DMS 273 treated with DMSO at 0.1 percent for 48 hours (cell line): ENCODE measurements at places on chromosomes 5 and 9.

GRCh38 chr9:4590430-4591122, 71.5 kb upstream of the PLPP6 start:
- DNase-seq, result no peak

DNA sequence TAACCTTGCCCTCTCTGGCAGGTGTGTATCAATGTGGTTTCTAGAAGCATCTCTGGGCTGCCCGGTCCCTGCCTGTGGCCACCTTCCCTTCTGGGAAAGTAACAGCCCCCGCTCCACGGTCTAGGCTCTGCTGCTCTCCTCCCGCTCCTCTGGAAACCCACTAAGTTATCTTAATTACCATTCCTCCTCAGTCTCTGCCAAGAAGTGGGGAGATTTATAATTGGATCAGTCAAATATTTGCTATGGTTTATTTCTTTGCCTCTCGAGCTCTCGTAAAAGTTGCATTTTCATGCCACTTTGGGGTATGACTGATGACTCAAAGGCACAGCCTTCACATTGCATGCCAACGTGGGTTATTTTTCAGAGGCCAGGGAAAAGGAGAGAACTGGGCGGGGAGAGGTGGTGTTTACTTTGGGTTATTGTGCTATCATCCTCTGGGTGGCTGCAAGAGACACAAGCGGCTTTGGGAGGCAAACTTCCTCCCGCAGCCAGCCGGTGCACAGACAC, 205.3 kb upstream of the WWC1 start:
- DNase-seq, result no peak

- DNase-seq, result no peak
Measured at GRCh38 chr5:62498961-62499360, 79.7 kb upstream of the LRRC70 start.

GRCh38 chr9:35845824-35846771, 17.1 kb downstream of the TMEM8B start:
- no peak for DNase-seq

GRCh38 chr5:178902849-178903248, 7.1 kb downstream of the ZFP2 start:
- no peak for DNase-seq

- no peak for DNase-seq
Measured at GRCh38 chr9:93663877-93664548, 87.6 kb downstream of the PHF2 start.

GRCh38 chr9:109771087-109771486, 8.9 kb upstream of the PALM2AKAP2 start:
- DNase-seq, result no peak

DNA sequence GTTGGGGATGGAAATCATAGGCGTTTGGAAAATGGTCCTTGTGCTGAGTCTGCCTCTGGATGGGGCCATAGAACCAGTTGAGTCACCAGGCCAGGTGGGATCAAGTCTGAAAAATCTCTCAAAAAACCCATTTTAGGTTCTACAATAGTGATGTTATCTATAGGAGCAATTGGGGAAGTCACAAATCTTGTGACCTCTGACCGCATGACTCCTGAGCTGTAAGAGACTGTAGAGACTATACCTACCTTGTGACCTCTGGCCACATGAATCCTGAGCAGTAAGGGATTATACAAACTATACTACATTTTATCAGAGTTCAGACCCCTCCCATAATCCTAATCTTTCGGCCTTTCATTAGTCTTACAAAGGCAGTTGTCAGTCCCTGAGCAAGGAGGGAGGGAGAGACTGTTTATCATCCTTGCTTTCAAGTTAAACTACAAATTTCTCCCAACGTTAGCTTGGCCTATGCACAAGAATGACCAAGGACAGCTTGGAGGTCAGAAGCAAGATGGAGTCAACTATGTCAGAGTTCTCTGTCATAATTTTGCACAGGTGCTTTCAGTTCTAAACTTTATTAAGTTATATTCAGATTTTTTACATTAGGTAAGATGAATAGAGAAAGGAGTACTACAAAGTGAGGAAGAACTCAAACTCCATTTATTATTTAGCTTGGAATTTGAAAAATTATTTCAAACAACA, 11.5 kb upstream of the JMY start:
- no peak for DNase-seq

GRCh38 chr5:82985763-82986162, 91.4 kb downstream of the TMEM167A start:
- no peak for DNase-seq

GRCh38 chr5:107621089-107621488, 49.6 kb downstream of the EFNA5 start:
- DNase-seq, result no peak

DNA sequence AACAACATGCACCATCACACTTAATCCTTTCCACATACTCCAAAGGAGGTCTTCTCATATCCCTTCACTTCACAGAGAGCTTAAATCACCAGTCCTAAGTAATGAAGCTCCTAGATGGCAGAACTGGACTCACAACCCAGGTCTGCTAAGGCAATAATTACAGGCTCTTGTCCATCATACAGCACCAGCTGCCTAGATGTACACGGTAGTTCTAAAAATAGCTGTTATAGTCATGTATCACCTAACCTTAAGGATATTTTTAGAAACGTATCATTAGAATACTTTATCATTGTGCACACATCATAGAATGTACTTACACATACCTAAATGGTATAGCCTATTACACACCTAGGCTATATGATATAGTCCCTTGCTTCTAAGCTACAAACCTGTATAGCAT, 644.6 kb upstream of the RGMB start:
- DNase-seq, result no peak

- no peak for DNase-seq
Measured at GRCh38 chr5:116237917-116238500, 153.2 kb downstream of the COMMD10 start.

DNA sequence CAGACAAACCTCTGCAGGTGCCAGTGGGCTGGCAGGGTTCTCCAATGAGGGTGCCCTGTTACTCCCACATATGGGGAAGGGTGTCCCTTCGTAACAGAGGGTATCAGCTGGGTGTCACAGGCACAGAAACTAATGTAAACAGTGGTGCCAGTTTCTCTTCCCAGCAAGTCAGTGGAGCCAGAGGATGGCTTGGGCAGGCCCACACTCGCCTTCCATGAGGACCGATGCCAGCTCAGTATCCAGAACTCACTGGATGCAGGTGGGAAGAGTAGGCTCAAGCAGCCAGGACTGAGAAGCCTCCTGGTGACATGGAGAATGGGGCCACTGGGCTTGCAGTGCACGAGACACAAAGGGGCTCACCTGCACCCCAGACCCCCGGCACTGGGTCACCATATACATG, 30.4 kb downstream of the FSTL4 start:
- DNase-seq, result no peak
